ENCODE measurements at places on chromosomes 6 and 20. TPM values are rescaled to one million over a fixed set of nuclear protein-coding genes. Genes with fewer than 3 reads are reported as not detected.

Gene SLC17A9
- total RNA-seq, result 23.1 TPM

Gene ZNF322
- 24.0 TPM for total RNA-seq

Gene SLC17A1
- not detected for total RNA-seq

Gene ZKSCAN4
- total RNA-seq, result 4.9 TPM

Gene ULBP1
- total RNA-seq, result not detected

Gene PPIL6
- 0.91 TPM for total RNA-seq

Gene TUBB2B
- total RNA-seq, result 5.8 TPM

Gene EHMT2
- 28.4 TPM for total RNA-seq

Gene ZBP1
- total RNA-seq, result 2.7 TPM

Gene MEI4
- not detected for total RNA-seq

Gene HRH3
- not detected for total RNA-seq

Gene C6orf58
- not detected for total RNA-seq

Gene ULBP2
- total RNA-seq, result 0.47 TPM

Gene CST5
- not detected for total RNA-seq

Gene PCK1
- 272 TPM for total RNA-seq

Gene NEDD9
- total RNA-seq, result 43.4 TPM

Gene TLDC2
- total RNA-seq, result 29.7 TPM

Gene PRL
- not detected for total RNA-seq

Gene NOX3
- not detected for total RNA-seq

Gene PRDM1
- 7.2 TPM for total RNA-seq

Gene MLIP
- total RNA-seq, result 0.42 TPM

Gene SNAP25
- 0.67 TPM for total RNA-seq

Gene ABHD16B
- total RNA-seq, result not detected

Gene PTCRA
- not detected for total RNA-seq

Gene BEND6
- 0.61 TPM for total RNA-seq

Gene HDAC2
- 95.0 TPM for total RNA-seq

Gene HMGCLL1
- total RNA-seq, result 0.52 TPM

Gene LST1
- total RNA-seq, result 4.8 TPM

Gene PRICKLE4
- 1.8 TPM for total RNA-seq
